ENCODE measurements at places on chromosomes 13 and 19.

- DNase-seq, result no peak
Observed at GRCh38 chr19:1276628-1277022, 1.3 kb downstream of the FAM174C start.

GRCh38 chr13:19681517-19681916 is 48.1 kb downstream of the MPHOSPH8 start:
- no peak for DNase-seq

GRCh38 chr13:99093997-99094396 is 106.7 kb upstream of the UBAC2 start:
- no peak for DNase-seq

DNA sequence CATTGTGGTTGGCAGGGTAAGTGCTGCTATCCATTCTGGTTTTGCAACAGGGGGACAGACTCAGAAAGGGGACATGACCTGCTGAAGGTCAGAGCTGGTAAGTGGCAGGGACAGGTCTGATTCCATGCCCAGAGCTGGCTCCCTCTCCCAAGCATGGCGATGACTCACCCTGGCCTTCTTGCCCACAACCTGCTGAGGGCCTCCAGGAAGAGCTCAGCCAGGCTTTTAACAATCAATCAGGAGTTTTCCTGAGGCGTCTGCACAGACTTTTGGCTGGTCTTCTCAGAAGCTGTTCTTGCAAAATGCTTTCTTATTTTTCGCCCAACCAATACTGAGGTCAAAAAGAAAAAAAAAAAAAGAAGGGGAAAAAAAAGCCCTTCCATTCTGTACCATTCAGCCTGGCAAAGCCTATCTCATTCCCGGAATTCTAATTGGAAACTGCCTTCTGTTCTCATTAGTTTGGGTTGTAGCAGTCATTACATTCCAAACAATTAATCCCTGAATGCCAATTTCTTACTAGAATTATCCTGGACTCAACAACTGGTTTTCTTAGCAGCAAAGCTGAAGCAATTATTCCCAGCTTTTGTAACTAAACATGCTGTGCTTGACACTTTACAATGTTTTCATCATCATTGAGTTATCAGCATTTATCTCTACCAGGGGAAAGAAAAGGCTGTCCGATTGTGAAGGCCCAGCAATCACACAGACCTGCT is 17.7 kb downstream of the SIAH3 start:
- no peak for DNase-seq

DNA sequence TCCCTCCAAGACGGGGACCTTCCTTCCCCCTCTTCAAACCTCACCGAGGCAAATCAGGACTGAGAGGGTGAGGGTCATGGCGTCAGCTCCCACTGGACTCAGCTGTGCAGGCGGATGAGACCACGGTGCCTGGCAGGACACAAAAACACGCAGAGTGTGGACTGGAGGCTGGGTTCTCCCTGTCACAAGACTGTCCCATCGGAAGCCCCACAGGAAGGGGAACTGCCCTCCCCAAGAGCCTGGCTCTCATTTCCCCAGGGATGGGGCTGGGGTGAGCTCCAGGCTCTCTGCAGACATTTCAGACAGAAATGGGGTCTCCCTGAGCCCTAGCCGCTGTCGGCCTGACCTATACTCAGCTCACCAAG is at the start of gene LILRB5:
LILRB5 (minus strand) TSS at position 158 of the 365 bp plus-strand sequence; CDS start at position 78, 80 bp downstream.
- DNase-seq, result no peak

DNA sequence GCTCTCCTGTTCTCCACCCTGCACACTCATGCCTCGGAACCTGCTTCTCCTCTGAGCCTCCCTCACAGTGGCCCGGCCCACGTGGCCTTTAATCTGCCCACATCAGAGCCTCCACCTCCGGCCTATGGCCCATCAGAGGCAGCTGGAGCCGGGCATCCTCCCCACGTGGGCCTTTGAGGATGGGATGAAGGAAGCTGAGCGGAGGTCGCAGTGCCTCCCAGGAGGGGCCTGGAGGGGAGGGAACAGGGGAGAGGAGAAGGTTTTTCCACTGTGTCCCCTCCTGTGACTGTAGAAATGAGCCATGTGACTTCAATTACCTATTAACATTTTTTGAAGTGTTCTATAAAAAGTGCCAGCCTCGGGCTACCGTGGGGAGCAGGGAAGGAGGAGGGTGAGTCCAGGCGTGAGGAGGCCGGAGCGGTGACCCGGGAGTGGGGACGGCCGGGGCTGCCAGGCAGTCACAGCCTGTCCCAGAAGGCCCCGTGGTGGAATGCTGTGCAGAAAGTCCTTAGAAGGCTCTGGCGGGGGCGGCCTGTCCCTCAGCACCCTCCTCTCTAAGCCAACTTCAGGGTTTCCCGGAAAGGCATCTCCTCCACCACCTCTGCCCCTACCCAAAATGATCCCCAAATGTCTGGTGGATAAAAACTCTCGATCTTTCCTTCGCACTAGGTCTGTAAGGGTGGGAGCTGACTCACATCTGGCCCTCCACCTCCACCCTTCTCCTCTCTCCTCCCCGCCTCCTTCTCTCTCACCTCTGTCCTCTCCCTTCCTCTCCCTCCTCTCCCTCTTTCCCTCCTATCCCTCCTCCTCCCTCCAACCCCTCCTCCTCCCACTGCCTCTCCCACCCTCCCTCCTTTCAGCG is 24.8 kb upstream of the SLC1A5 start:
- no peak for DNase-seq

DNA sequence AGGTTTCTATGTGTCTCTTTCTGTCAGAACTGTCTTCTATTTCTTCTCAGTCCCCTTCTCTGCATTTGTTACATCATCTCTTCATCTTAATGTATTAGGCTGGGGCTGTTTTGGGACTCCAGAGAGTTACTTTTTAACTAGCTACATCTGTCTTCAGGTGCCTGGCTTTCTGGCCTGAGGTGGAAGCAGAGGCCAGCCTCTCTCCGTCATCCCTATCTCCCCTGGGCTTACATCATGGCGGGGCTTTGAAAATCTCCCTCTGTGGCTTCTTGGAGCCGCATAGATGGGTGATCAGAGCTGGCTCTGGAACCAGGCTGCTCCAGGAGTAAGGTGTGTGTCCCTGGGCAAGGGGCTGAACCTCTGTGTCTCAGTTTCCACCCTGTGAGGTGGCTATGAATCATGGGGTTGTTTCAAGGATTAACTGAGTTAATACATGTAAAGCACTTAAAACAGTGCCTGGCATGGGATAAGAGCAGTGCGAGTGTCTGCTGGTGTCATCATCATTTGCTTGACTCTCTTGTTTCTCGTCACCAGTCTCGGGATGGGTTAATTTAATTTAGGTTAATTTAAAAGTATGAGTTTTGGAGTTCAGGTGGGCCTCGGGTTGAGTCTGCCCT is 2.0 kb downstream of the EPN1 start:
- no peak for DNase-seq

DNA sequence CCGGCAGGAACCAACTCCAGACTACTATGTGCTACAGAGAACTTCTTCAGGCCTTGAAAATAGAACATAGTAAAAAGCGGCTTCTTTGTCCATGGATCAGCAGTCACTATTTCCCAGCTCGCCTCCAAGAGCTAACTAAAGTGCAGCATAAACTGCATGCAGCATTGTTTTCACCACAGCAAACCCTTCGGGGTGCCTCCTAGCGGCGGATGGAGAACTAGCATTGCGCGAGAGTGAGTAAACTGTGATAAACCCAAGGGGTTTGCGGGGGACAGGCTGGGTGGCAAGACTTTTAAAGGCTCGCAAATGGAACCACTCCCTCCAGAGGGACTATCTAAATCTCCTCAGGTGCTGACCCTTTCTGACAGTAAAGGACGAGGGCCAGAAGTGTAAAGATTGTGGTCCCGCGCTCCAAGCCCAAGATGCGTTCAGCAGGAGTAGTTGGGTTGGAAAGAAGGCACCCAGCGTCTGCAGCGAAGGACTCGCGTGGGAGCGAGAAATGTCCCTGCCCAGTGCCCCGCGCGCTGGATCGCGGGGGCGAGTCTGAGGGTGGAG is 21.5 kb upstream of the SGCG start:
- DNase-seq, result no peak

DNA sequence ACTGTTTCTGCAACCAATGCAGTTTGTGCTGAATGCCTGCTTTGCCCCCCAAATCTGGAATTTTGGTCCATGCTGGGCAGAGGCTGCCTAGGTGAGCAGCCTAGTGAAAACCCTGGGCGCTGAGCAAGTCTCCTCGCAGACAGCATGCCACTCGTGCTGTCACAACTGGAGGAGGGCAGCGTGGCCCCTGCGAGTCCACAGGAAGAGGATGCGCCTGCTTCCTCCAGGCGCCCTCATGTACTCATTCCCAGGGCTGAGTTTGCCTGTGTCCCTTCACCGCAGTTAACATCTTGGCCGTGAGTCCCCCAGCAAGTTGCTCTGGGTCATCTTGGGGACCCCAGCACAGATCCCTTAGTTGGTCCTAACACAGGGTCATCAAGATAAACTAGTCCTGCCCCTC is 26.2 kb upstream of the TMEM160 start:
- no peak for DNase-seq

GRCh38 chr13:97250560-97250959 is 28.4 kb downstream of the MBNL2 start:
- DNase-seq, result no peak

DNA sequence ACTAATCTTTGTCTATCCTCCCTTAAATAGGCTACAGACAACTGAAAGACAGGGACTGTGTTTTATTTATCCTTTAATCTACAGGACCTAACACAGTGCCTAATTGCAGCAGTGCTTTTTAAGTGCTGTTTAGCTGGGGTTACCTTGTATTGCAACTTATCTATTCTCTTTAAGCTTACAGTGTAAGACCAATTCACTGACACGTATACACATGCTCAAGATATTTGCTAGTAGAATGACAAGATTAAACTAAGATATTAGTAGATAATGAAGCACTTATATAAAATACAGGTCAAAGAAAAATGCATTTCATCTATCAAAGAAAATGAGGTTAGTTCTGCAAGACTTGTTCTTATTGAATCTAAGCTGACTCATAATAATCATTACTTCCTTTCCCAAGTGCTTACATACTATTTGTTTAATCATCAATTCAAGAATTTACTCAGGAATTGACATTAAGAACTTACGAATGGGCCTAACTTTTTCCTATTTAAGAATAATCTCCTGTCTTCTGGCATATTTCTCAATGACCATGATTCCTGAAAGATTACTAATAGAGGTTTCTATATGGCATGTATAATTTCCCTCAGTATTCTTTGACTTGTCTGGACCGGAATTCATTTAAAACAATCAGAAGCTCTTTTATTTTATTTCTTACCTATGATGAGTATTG is 75.8 kb upstream of the MAB21L1 start:
- no peak for DNase-seq

- DNase-seq, result no peak
Observed at GRCh38 chr13:95485045-95485517, 67.4 kb upstream of the CLDN10 start.

GRCh38 chr13:41820581-41821237 is 140.2 kb downstream of the VWA8 start:
- no peak for DNase-seq

DNA sequence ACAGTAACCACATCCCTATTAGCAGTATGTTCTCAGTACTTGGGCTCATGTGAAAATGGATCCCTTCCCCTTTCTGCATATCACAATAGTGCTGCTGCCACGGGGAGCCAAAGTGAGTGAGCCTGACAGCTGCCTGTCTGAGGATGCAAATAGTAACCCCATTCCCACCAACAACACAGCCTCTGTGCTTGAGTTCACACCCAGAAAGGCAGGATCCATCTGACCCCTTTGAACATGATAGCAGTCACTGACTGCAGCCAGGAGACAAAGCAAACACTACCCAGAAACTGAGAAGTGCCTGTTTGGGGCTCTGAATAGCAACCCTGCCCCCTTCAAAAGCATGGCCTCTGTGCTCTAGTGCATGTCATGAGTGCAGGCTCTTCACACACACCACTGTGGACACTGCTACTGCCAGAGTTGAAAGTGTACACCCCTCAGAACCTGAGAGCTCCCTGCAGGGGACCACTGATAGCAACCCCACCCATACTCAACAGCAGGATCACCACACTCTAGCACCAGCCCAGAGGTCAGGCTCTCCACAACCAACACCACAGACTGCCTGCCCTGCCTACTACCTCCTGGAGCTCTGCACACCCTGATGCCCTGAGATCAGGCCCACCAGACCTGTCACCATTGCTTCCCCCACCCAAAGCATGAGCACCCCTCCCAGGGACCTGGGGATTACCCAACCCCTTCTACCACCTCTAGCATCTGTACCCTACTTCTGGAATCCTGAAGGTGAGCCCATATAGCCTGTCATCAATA is 1563.5 kb upstream of the PRR20A start:
- no peak for DNase-seq

DNA sequence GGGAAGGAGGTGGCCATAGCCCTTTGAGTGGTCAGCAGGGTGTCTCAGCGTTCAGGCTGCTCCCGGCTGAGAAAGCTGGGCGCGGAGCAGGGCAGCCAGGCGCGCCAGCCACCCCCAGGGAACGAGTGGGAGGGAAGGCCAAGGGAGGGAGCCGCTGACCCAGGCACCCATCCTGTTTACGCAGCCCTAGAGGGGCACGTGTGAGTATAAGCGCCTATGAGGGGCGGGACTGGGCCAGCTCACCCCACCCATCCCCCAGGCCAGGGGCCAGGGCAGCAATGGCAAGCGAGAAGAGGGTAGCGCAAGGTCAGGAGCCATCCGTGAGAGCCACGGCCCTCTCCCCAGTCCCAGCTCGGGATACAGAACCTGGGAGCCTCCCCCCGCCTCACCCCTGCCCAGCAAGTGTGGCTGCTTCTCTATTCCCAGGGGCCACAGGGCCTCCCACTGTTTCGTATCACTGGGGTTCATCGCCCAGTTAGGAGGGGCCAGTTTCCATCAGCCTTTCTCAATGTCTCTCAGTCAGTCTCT is 897 bp upstream of the DMKN start:
- no peak for DNase-seq

- DNase-seq, result no peak
Observed at GRCh38 chr13:67069117-67069767, 160.9 kb downstream of the PCDH9 start.

GRCh38 chr13:97974773-97975172 is 21.3 kb downstream of the IPO5 start:
- DNase-seq, result no peak

GRCh38 chr13:104086210-104086609 is 1020.0 kb upstream of the SLC10A2 start:
- DNase-seq, result no peak

DNA sequence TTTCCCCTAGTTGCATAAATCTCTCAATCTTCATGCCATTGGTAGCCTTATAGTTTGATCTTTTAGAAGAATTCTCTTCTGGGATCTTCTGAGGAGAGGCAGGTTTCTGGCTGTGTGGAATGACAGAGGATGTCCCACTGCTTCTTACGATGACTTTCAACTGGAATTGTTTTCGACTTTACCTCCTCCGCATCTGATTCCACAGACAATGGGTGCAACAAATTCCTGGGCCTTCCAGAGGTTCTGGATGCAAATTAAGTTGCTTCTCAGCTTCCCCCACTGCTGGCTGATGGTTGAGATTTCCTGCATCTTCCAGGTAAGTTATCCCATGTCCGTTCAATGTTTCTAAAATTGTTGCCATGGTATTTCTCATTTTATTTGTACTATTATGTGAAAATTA is 142.3 kb upstream of the TSC22D1 start:
- no peak for DNase-seq

DNA sequence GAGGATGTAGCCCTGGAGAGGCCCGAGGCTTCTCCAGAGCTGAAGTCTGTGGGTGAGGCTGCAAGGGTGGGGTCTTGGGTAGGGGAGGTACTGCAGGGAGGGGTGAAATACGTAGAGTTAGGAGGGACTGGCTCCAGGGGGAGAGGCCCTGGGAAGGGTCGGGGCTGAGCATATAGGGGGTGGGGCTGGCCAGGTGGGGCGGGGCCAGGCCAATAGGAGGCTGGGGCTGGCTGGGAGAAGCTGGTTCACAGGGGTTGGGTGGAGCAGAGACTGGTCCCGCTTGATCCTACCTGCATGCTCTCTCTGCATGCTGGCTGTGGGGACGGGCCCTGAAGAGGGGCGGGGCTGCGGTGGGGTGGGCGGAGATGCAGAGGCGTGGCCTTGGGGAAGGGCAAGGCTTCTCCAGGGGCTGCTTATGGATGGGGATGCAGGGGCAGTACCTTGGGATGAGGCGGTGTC is 51.9 kb downstream of the CELF5 start:
- DNase-seq, result no peak

All from vagina (tissue), 2 donors.